ENCODE measurements at places on chromosomes 13 and 19.
A peak's percentile ranks its signal among the peaks of the same experiment; 100 is the strongest.

DNA sequence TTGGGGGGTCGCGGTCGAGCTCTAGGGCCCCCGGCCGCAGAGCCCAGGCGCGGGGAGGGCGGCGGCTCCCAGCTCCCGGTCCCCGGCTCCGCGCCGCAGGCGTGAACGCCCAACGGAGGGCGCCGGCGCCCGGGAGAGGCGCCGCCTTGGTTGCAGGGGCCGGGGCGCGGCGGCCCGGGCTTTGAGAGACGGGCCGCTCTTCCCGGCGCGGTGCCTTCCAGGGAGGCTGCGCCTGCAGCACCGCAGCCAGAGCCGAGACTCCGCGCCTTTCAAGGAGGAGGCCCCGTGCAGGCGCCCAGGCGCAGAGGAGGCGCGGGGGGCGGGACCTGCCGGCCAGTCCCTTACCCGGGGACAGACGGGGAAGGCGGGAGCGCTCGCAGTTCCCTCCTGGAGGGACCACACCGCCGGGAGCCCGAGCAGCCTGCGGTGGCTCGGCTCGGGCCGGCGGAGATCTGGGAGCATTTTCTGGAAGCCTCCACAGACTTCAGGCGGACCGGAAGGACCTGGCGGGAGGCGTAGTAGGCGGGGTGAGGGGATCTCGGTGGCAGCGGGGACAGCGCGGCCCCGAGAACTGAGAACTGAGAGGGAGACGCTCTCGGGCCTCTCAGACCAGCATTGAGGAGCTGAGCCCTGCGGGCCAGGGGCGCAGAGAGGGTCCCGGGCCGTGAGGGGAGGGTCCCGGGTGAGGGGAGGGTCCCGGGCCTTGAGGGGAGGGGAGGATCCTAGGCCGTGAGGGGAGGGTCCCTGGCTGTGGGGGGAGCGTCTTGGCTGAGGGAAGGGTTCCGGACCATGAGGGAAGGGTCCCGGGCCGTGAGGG lies 25.5 kb upstream of the MCF2L start:
- DNase-seq, result no peak

DNA sequence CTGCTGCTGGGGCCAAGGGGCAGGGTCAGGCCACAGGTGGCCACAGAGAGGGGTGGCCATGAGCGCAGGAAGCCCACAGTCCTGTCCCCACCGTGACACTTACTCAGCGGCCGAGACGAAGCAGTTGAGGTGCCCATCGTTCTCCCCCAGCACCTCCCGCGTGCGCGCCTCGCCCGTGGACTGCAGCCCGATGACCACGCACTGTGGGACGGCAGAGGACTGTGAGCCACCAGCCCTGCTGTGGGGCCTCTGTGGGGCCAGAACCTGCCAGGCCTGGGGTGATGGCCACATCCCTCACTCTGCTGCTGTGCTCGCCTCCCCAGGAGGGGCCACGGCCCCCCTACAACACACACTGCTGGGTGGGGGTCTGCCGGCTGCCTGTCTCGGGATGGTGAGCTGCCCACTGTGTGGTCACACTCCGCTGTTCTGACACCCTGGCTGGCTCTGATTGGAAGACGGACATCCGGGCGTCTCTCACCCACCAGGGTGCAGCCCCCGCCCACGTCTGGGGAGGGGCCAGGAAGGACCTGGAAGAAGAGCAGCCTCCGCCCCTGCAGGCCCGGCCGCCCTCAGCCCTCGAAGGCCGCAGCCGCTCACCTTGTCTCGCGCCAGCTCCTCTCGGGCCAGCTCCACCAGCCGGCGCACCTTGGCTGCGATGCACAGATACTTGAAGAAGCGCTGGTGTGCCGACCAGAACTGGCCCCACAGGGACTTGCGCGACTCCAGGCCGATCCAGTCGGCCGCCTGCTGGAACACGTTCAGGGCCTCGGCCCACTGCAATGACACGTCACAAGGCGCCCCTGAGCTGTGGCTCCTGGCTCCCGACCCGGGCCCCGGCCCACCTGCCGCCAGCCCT lies 13.2 kb downstream of the GPX4 start:
- no peak for DNase-seq

GRCh38 chr13:113820813-113821651 lies 42.8 kb downstream of the GAS6 start:
- no peak for DNase-seq

GRCh38 chr13:101520672-101521071 lies 68.2 kb downstream of the ITGBL1 start:
- no peak for DNase-seq

- no peak for DNase-seq
Observed at GRCh38 chr19:14004619-14005348, 1.3 kb downstream of the RFX1 start.

- DNase-seq, result no peak
Observed at GRCh38 chr13:70729369-70729768, 621.1 kb upstream of the KLHL1 start.

- no peak for DNase-seq
Observed at GRCh38 chr13:40190641-40191100, 475.8 kb downstream of the FOXO1 start.

DNA sequence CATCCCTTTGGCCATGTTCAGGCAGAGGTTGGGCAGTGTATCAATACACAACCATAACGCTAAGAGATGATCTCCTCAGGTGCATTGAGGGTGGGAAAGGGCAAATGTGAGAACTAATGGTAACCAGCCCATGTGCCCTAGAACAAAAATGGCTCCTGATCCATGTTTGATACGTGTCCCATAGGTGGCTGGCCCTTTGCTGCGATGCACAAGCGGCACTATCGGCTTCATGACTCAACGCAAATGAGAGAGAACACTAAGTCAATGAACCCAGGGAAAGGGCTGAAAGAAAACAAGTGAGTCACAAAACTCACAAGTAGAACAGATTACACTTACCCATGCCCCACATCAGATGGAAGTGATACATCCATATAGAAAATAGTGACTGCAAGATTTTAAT lies 201.7 kb downstream of the ABCC4 start:
- no peak for DNase-seq

GRCh38 chr13:104832231-104832630 lies 1703.2 kb downstream of the EFNB2 start:
- DNase-seq, result no peak

DNA sequence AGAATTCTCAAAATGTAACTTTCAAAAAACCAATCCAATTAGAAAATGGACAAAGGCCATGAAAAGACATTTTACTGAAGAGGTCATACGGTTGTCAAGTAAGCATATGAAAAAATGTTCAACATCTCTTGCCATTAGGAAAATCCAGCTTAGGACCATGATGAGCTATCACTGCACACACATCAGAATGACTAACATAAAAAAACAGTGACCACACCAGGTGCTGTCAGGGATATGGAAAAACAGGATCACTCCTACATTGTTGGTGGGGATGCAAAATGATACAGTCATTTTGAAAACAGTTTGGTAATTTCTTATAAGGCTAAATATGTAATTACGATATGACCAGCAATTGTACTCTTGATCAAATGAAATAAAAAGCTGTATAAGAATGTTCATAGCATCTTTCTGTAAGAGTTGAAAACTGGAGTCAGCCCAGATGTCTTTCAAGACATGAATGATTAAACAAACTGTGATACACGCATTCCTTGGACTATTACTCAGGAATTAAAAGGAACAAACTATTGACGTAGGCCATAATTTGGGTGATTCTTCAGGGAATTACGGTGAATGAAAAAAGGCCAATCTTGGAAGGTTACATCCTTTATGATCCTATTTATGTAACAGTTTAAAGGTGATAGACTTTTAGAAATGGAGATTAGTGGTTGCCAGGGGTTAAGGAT lies 26.9 kb upstream of the RCBTB2 start:
- DNase-seq, result no peak

GRCh38 chr19:5592531-5593342 lies 25.0 kb upstream of the TINCR start:
- no peak for DNase-seq

DNA sequence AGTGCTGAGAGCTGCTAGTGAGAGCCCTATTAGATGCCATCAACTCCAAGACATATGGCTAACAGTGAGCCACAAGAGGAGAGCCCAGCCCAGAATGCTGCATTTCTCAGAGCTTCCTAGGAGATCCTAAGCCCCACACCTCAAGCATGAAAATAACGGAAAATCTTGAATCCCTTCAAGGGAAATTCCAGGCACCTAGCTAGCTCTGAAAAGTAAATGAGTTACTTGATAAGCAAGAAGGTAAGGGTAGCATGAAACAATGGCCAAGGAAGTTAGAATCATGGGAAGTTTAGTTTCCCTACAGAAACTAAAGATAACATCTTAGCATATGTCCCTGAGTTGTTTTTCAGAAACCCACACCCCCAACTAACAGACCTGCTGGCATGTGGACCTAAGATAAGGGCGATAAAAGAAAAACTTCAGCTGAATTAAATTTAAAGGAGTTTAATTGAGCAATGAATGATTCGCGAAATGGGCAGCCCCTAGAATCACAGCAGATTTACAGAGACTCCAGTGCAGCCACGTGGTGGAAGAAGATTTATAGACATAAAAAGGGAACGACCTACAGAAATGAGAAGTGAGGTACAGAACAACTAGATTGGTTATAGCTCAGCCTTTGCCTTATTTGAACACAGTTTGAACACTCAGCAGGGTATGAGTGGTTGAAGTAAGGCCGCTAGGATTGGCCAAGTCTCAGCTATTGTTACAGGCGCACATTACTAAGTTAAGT lies 301.3 kb upstream of the DACH1 start:
- no peak for DNase-seq

GRCh38 chr13:113207890-113208420 lies 514 bp downstream of the PCID2 start:
- no peak for DNase-seq

DNA sequence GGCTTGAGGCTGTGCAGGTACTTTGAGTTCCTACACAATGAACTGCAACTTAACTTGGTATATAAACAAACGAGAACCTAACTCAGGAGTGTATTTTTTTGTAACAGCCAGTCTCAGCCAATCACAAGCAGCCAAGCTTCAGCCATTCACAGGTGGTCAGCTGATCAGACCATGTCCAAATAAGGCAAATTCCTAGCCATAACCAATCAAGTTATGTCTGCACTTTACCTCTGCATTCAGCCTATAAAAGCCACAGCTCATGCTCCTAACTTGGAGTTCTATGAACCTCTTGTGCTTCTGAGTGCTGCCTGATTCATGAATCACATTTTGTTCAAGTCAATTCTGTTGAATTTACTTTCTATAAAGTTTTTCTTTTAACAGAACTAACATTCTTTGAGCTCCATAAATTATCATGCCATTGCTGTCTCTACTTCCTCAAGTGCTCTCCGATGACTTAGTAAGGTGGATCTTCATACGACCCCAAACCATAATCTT lies 16.8 kb upstream of the MEDAG start:
- no peak for DNase-seq

- DNase-seq, result peak; percentile 10
Observed at GRCh38 chr19:43526884-43527859, at the start of gene ETHE1. Gene ETHE1 (minus strand): TSS chr19:43527201. CDS start chr19:43527177, 24 bp downstream.

GRCh38 chr19:19531951-19532805 lies 3.5 kb downstream of the YJEFN3 start:
- peak; percentile 47 for DNase-seq

DNA sequence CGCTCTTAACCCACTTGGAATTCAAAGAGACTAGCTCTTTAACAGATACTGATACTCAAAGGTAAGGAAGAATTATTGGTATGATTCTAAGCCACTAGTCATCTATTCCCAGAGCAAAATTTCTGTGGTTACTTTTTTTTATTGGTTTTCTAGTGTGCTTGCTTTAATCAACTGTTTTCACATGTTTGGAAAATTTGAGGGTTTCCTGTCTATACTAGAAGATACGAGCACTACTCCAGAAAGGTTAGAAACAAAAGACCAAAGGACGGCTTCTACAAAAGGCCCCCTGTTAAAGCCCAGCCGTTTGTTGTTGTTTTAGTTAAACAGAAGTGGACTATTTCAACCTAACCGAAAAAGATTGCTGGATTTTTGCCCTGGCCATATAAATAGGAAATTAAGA lies 18.5 kb upstream of the LPAR6 start:
- no peak for DNase-seq

DNA sequence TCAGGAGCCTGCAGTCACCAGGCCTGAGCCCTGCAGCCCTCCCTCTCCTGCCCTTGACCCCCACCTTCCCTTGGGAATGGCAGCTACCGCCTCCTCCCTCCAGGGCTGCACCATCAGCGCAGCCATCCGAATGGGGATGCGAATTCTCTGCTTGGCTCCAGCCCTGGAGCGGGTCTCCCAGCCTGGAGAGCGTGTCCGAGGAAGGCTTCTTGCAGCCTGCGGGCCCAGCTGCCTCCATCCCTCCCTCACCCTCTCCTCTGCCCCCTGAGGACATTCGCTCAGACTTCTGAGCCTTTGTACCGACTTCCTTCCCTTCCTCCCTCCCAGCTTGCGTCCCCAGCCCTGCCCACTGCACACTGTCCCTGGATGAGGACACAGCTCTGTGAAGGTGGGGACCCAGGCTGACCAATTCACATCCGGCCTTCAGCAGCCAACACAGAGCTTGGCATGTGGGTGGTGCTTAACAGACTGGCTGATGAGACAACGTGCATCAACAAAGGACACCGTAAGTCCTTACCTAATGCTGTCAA lies 6.0 kb upstream of the NKPD1 start:
- no peak for DNase-seq

- DNase-seq, result no peak
Observed at GRCh38 chr19:19751846-19752245, 18.9 kb upstream of the ZNF14 start.

GRCh38 chr13:34322014-34322742 lies 504.2 kb downstream of the RFC3 start:
- DNase-seq, result no peak

DNA sequence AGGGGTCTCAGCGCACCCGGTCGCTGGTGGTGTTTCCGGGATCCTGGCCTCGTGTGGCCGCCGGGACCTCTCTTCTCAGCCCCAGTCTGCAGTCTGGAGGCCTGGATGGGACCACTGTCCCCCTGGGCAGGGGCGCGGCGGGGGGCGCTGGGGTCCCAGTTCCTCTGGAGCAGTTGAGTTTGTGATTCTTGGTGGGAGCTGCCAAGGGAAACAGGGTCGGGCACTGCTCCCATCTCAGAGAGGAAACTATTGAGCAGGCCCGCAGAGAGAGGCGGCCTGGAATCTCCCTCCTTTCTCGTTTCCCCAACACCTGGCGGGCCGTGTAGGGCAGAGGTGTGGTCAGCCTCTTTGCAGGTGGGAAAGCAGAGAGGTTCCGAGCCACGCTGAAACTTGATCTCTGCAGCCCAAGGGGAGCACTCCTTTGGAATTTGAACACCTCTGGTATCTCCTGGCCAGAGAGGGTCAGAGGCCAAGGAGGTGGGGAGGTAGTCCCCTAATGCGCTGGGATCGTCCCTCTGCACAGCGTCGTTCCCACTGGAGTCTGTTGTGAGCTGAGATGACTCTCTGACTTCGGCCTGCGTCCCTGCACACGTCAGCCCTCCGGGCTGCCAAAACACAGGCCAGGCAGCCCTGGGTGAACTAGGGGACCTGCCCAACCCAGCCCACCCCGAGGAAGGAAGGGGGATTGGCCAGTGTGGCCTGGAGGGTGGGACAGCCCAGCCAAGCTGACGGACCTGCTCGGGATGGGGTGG lies 741 bp downstream of the PLEKHF1 start:
- DNase-seq, result no peak

Measured in NCI-H1048 (cell line).